ENCODE measurements at places on chromosomes 3 and 15. TPM values are rescaled to one million over a fixed set of nuclear protein-coding genes. Genes with fewer than 3 reads are reported as not detected.

GRCh38 chr15:85030301-85030929 is 48.8 kb downstream of the PDE8A start:
- peak; percentile 88 for ATAC-seq

GRCh38 chr3:50624634-50625033 is 7.7 kb downstream of the MAPKAPK3 start:
- ATAC-seq = no peak

DNA sequence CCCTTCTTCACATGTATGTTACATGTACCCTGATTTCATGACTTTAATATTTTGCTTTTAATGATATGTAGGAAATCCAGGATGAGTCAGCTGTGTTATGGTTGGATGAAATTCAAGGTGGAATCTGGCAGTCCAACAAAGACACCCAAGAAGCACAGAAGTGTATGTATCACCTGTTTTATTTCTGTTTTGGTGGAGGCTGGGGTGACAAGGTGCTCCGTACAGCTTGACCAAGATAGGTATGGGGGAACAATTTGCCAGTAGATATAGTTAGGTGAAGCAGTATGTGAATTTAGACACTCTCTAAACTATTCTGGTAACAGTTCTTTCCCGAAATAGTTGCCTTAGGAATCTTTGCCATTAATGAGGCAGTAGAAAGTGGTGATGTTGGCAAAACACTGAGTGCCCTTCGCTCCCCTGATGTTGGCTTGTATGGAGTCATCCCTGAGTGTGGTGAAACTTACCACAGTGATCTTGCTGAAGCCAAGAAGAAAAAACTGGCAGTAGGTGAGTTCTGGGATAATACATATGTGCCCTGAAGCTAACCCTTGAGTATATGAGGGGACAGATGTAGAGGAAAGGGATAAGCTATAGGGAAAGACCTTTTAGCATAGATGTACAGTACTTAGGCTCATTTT is 63.7 kb upstream of the CRTC3 start:
- no peak for ATAC-seq

GRCh38 chr15:32743411-32744140 is 25.8 kb downstream of the GREM1 start:
- ATAC-seq = no peak

The CCR8 gene
- total RNA-seq = 10.2 TPM

- no peak for ATAC-seq
These were observed 14.4 kb upstream of the TMC3 start for GRCh38 chr15:81388436-81388770.

GRCh38 chr3:142896201-142896755 is 7.4 kb upstream of the PCOLCE2 start:
- ATAC-seq = no peak

- ATAC-seq = no peak
These were observed 29.4 kb upstream of the MCCC1 start for GRCh38 chr3:183128709-183129108.

DNA sequence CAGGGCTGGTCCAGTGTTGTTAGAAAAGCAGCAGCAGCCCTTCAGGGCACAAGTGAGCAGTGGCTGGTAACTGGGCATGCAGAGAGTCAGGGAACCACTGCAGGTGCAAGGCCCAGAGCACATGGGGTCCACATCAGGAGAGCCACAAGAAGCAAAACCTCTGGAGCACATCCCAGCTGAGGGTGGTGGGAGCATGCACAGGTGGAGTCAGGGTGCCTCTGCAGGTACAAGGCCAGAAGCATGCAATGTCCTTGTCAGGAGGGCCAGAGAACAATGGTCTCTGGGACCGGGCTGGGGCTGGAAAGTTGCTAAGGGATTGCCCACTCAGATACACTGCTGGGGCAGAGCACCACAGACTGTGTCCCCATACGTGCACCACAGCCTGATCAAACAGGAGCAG is 226.1 kb upstream of the UBE2E2 start:
- ATAC-seq = no peak

- ATAC-seq = no peak
These were observed 2.5 kb downstream of the IL16 start for GRCh38 chr15:81199031-81199779.

The C3orf20 gene
- 0.16 TPM for total RNA-seq

DNA sequence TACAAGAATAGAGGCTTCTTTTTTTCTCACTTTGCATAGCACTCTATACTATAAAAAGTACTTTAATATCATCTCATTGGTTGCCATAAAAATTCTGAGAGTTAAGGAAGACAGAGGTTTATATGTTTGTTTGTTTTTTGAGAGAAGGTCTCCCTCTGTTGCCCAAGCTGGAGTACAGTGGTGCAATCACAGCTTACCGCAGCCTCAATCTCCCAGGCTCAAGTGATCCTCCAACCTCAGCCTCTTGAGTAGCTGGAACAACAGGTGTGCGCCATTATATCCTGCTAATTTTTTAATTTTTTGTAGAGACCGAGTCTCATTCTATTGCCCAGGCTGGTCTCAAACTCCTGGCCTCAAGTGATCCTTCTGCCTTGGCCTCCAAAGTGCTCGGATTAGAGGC is 250.2 kb downstream of the LPP start:
- no peak for ATAC-seq

The ARL6IP5 gene
- 109 TPM for total RNA-seq

Data from activated T-helper 17 cell treated with anti-CD3 and anti-CD28 coated beads, Interleukin-2, amount 50 U/mL, for 72 hours (primary cell).